Caki2 (cell line): ENCODE measurements at places on chromosomes 6 and 20. TPM values are rescaled to one million over a fixed set of nuclear protein-coding genes. Genes with fewer than 3 reads are reported as not detected.

Gene VGLL2
- total RNA-seq = not detected in 2 replicates

GRCh38 chr6:41757931-41758640, 10.9 kb upstream of the PGC start:
- no peak for DNase-seq

- DNase-seq = no peak
These were observed 664.5 kb downstream of the EPM2A start for GRCh38 chr6:145070791-145071190.

DNA sequence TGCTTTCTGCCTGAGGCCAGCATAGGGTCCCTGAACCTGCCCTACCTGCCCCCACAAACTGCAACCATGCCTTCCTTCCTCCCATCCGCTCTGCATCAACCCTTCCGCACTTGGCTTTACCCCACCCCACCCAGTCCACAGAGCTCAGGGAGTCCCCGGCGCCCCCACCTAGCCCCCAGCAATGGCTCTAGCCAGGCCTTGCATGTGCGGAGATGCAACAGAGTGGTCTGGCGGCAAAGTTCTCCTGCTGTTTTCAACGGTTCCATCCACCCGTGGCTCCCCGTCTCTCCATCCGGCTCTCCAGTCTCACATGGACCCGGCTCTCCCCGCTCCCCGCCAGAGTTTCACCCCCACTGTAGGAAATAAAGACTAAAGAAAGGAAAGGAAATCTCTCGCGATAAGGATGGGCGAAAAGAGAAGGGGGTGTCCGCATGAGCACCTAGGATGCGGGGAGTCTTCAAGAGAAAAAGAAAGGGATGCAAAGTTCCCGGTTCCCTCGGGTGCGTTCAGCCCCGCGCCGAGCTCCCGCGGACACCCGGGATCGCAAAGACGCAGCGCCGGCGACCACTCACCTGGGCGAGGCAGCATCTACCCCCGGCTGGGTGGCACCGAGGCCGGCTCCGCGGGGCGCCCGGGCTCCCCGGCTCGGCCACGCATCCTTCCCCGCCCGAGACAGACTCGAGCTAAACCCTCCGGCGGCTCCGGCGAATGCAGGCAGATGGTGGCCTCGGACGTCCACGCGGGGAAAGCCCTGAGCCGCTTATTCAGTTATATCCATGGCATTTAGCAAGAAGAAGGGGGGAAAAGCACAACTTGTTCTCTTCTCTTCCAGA, 579 bp downstream of the LRFN2 start:
- no peak for DNase-seq

Gene BCKDHB
- 5.3 and 13.9 TPM in 2 replicates for total RNA-seq

- no peak for DNase-seq
These were observed 352.1 kb downstream of the MMUT start for GRCh38 chr6:49110916-49111315.

DNA sequence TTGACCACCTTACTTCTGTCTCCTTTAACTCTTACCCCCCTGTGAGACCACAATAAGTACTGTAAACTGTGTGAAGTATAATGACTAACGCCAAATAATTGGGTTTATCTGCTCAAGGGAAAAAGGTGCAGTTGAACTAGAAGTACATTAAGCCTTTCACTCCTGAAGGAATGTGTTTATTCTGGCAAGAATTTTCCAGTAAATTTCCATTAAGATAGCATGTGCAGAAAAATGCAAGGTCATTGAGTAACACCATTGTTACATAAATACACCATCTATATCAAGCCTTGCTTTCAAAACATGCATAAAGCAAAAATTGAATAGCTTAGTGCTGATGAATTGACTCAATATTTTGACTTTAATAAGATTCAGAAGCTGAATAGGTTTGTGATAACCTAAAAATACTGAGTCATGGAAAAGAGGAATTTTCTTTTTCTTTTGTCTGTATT, 65.4 kb downstream of the ARHGAP18 start:
- peak; percentile 93 for DNase-seq

Gene TCF15
- not detected in 2 replicates for total RNA-seq

Gene OPRM1
- not detected in 2 replicates for total RNA-seq

GRCh38 chr20:61989741-61990140, 75.9 kb downstream of the TAF4 start:
- DNase-seq = no peak

GRCh38 chr6:118683881-118684872, 32.8 kb upstream of the CEP85L start:
- no peak for DNase-seq

Gene TULP1
- total RNA-seq = not detected in 2 replicates

Gene RIPOR3
- total RNA-seq = 0.38 and 0.47 TPM in 2 replicates

- DNase-seq = no peak
These were observed 289.9 kb downstream of the BTBD9 start for GRCh38 chr6:38349795-38350194.

DNA sequence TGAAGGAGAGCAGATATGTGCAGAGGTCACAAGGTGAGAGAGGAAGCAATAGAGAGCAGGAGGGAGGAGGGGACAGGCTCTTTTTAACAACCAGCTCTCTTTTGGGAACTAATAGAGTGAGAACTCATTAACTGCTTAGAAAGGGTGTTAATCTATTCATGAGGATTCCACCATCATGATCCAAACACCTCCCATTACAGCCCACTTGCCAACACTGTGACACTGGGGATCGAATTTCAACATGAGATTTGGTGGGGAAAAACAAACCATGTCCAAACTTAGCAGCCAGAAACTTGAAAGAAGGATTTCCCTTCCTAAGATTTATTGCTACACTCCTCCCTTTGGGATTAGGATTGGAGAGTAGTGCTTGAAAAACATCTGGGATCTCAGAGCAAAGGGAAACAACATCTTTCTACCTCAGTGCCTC, 135.5 kb upstream of the PLCB4 start:
- DNase-seq = peak; percentile 42

DNA sequence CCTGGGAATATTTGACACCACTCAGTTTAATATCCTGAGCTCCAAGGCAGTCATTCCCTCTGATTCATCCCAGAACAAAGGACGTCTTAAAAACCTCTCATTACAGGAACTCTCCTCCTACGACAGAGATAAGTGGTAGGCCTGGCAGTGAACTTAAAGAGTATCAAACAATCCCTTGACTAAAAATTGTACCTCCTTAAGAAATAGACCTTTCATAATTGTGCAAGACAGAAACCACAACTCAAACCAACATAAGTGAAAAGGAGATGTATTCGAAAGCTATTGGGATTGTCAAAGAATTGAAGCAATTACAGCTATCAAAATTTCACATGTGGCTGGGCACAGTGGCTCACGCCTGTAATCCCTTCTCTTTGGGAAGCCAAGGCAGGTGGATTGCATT, 19.1 kb upstream of the BNIP5 start:
- DNase-seq = no peak

Gene GJA1
- 26.6 and 32.5 TPM in 2 replicates for total RNA-seq

Gene ABHD16B
- total RNA-seq = not detected in 2 replicates

- no peak for DNase-seq
These were observed 130.7 kb downstream of the AIG1 start for GRCh38 chr6:143191361-143191760.

GRCh38 chr6:3424185-3424927, 32.5 kb downstream of the SLC22A23 start:
- no peak for DNase-seq

GRCh38 chr20:18835466-18836256, 22.1 kb downstream of the SCP2D1 start:
- no peak for DNase-seq

DNA sequence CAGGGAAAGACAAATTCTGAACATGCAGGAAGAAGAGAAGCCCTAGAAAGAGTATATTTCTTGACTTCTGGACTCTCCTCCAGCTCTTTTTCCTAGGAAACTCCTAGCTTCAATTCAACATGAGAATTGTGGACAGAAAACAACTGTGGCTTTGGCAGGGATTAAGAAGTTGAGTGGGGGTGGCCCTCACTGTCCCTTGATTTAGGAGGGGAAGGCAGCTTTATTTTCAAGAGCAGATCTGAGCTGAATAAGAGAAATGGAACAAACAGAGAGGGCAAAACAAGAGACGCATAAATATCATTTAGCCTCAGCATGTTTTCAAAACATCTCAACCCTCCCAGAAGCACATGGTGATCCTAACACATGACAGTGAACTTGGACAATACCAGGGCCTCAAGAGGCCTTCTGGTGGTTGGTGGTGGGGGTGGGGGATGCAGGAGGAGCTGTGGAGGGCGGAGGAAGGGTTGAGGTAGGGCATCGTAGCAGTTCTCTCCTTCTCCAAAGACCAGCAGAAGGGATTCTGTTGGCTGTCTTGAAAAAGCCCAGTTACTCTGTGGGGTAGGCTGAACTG, 21.1 kb upstream of the TAGAP start:
- DNase-seq = no peak

DNA sequence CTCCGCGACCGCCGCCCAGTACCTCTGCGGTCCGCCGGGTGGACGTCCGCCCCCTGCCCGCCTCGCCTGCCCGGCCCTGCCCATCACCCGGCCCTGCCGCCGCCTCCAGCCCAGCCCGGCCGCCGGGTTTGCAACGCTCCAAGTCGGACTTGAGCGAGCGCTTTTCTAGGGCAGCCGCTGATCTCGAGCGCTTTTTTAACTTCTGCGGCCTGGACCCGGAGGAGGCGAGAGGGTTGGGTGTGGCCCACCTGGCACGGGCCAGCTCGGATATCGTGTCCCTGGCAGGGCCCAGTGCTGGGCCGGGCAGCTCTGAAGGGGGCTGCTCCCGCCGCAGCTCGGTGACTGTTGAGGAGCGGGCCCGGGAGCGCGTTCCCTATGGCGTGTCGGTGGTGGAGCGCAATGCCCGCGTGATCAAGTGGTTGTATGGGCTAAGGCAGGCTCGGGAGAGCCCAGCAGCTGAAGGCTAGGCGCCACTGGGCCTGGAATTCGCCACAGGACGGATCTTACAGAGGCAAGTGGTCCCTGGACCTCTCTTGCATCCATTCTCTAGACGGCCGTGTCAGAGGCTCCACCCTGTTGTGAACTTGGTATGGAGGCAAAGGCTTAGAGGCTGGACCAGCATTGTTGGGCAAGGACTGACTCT, 11.8 kb downstream of the FAM110A start:
- no peak for DNase-seq

DNA sequence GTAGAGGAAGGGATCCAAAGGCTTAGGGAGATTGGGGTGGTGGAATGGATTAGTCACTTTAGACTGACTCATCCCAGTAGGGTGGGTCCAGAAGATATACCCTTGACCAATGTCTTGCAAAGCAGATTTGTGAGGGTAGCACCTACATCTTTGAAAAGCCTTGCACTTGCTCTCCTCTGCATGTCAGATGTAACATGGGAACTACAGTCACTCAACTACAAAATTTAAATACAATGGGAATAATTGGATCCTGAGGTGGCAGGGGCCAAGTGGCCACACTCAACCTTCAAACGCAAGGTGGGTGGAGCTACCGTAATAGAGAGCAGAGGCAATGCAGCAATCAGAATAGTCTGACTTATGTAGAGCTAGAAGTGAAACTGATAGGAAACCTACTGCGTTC, 71.2 kb downstream of the ME1 start:
- no peak for DNase-seq

DNA sequence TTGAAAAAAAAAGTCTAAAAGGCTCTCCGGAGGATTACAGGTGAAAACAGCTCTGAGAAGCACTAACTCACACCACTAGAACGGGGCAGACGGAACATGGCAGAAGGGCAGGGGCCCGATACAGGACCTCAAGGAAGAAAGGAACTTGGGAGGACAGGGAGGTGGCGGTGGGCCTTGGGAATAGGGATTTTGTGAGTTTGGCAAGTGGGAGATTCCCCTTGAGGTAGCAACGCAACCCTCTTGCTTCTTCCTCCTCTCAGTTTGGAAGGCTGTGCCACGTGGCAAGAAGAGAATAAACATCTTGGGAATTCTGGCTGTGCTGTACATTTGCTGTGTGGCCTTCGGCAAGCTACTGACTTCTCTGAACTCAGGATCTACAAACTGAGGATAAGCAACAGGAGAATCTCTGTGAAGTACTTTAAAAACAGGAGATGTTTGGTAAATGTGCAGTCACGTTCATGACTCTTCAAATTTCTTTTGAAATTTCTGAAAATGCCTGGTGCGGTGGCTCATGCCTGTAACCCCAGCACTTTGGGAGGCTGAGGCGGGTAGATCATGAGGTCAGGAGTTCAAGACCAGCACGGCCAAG, 220.8 kb downstream of the BCAS1 start:
- DNase-seq = no peak
